Activated naive CD4-positive, alpha-beta T cell (primary cell): ENCODE measurements at places on chromosomes 2 and 18.

DNA sequence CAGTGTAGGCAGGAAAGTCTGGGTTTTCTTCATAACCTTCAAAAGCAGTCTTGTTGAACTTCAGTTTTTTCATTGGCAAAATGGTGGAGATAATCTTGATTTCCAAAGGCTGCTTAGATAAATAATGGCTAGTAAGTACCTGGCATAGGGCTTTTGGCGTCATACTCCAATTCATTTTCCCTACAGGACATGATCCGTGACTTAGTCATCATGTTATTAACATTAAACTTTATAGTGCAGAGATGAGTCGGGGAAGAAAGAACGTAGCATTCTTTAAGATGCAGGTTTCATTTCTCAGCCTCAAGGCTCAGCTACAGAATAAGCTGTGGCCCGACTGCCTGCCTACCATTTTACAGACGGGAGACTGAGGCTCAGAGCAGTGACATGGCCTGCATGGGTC lies 64.0 kb downstream of the RALBP1 start:
- DNase-seq: no peak

DNA sequence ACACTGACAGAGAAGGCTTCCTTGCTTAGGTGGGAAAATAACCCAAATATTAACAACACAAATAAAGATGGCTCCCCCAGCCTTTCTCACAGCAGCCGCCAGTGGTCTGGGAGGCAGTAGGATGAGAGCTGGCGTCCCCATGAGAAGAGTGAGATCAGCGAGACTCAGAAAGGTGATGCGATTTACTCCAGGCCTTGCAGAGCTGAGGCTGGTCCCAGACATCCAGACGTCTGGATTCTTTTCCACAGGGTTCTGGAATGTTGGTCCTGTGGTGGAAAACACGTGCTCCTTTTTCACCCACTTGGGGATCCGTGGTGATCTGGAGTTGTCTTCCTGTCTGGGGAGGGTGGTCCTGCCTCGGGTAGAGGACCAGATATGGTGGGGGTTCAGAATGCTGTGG lies 190.6 kb downstream of the CTIF start:
- DNase-seq: no peak

GRCh38 chr2:238265605-238266004 lies 22.8 kb downstream of the PER2 start:
- no peak for DNase-seq

DNA sequence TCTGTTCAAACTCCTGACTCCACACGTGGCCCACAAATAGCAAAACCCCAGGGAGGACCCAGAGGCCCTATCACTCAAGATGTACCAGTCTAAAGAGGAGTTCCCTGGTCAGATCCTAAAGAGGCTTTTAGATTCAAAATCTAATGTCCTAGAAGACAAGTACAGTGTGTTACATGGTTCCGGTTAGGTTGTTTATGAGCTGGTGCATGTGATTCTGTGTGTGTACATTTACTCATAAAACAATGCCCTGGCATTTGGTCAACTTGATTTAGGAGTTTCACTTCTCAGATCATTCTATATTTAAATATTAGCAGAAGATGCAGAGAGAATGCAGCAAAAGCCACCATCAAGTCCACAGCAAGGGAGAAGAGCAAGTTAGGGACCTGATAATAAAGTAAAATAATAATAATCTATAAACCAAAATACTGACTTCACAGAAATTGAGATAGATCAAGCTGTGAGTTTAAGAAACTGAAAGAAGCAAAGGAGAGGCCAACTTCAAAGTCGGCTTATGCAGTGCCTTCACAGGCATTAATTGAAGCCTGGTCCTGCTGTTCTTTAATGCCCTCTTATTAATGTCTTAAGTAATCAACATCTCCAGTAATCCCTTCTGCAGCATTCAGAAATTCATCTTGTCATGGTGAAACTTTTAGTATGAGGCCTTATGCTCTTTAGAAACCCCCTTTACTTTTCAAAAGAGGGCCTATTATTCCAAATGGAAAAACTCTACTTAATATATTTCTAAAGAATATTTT lies 4.2 kb upstream of the AP1S3 start:
- no peak for DNase-seq

DNA sequence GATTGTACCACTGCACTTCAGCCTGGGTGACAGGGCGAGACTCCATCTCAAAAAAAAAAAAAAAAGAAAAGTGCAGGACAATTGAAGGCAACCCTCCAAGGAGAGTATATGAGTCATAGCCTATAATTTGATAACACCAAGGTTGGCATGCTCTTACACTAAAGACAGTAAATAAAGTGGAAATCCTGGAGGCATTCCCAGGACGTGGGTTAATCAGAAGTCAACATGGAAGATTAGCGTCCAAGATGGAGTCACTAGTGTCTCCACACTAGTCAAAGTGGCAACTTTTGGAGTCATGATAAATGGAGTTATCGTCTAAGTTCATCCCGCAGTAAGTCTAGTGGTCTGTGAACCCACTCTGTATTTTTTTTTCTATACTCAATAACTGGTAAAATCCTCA lies 21.2 kb upstream of the UGGT1 start:
- DNase-seq: no peak

- no peak for DNase-seq
Measured at GRCh38 chr2:215879977-215880940, 133.1 kb downstream of the MREG start.

DNA sequence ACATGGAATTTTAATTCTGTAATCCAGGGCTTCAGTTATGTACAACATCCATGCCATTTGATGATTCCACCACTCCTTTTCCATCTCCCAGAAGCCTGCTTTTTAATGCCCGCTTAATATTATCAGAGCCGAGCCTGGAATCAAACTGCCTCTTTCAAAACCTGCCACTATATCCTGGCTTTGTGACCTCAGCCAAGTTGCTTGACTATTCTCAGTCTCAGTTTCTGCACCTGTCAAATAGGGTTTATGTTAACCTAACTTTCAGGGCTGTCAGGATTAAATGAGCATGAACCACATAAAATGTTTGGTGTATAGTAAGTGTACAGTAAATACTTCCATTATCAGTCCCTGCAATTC lies 108.7 kb downstream of the XRCC5 start:
- no peak for DNase-seq

GRCh38 chr2:151302879-151303278 lies 13.4 kb upstream of the NMI start:
- DNase-seq: no peak

GRCh38 chr2:135212757-135213156 lies 160.7 kb downstream of the RAB3GAP1 start:
- no peak for DNase-seq

- no peak for DNase-seq
Measured at GRCh38 chr2:155689791-155690190, 642.7 kb downstream of the NR4A2 start.

DNA sequence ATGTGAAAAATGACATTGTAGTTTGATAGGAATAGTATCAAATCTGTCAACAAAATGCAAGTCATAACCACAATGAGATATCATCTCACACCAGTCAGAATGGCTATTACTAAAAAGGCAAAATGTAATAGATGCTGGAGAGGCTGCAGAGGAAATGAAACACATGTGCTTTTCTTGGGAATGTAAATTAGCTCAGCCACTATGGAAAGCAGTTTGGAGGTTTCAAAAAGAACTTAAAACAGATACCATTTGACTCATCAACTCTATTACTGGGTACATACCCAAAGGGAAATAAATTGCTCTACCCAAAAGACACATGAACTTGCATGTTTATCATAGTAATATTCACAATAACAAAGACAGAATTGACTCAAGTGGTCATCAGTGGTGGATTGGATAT lies 572.6 kb downstream of the TRIB2 start:
- DNase-seq: no peak

GRCh38 chr2:96075199-96075771 lies 40.6 kb upstream of the GPAT2 start:
- DNase-seq: no peak

- DNase-seq: no peak
Measured at GRCh38 chr2:173264603-173265366, 89.9 kb upstream of the CDCA7 start.

GRCh38 chr18:35127201-35127600 lies 86.0 kb downstream of the MAPRE2 start:
- no peak for DNase-seq

DNA sequence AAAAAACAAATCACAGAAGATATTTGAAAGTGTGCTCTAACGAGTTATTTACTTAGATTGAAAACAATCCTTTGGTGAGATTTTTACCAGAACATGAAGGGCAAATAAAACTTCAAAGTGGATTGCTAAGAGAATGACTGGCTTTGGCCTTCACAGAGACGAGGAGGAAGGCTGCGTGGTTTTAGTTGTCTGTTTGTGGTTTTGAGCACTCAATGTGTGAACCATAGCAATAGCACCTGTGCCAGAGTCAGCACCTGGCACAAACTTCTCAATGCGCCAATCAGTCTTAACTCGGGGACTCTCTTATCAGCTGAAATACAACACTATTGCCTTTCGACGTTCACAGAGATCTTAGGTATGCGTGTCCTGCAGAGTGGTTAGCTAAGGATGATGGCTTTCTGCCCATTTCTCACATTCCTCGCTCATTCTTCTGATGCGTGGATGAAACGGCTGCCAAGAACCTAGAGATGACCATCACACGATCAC lies 70.0 kb downstream of the MBP start:
- DNase-seq: no peak

DNA sequence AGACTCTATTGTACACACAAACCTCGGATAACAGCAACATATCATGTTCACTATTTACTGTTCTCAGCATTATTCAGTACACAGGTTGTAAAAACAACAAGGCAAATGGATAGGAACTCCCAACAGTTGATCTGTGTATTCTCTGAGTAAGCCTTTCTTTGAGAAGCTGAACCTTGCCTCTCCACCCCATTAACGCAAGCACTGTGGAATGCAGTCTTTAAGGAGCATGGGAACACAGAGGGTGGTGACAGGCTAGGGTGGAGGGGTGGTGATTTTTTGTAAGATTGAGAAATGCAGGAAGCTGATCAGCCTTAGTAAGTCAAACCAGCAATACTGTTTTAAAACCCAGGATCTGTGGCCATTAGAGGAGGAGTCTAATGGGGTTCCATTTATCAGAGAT lies 19.6 kb upstream of the SERPINB11 start:
- DNase-seq: no peak

DNA sequence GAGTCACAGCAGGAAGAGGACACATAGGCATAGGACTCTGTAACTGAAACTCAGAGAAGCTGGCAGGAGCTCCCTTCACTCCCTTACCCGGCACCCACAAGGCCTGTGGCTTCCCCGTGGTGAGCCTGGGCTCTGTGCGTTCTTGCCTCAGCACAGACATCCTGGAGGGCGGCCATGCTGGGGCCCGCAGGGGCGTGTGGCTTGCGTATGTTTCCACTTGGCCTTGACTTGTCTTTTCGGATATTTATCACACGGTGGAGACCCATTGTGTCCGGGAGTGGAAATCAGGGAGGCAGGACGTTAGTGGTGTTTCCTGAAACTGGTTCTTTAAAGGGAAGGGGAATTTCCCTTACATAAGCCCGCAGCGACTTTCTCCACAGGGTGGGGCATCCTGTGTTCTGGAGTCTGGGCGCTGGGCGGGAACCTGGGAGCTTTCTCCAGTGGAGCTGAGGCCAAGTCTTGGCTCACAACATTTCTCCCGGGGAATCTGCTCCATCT lies 49.9 kb upstream of the EML6 start:
- DNase-seq: no peak

GRCh38 chr2:34305587-34305986 lies 706.5 kb upstream of the FAM98A start:
- DNase-seq: no peak

DNA sequence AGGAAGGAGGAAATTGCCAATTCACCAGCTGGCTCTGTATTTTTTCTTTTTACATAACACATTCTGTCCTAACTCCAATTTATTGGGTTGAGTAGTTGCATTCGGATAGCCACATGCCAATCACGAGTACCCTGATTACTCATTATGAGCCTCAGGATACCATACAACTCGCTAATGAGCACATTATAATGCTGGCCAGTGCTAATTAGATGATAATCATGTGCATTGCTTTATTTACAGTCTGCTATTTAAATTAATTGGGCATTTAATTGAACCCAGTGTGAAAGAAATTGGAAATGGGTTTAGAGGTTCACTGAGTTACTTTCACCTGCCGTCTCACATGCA lies 15.2 kb downstream of the G6PC2 start:
- DNase-seq: no peak
